Stimulated activated CD4-positive, alpha-beta T cell treated with anti-CD3 and anti-CD28 coated beads, TNF-alpha, amount 100 ng/mL, for 1 hour (primary cell): ENCODE measurements at places on chromosomes 1 and 21.

DNA sequence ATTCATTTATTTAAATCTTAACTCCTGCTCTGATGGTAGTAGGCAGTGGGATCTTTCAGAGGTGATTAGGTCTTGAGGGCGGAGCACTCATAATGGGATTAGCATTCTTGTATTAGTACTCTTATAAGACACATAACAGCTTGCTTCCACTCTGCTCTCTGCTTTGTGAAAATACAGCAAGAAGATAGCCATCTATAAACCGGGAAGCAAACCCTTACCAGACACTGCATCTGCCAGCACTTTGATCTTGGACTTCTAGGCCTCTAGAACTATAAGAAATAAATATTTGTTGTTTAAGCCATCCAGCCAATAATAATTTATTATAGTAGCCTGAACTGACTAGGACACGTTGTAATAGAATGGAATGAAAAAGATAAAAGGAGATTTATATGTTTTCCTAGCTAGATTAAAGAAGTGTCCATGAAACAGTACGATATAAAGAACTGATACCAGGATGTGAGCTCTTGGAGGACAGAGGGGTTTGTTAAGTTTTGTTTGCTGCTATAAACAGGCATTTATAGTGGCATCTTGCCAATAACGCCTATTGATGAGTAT lies 869.9 kb downstream of the MRPL39 start:
- DNase-seq: no peak

DNA sequence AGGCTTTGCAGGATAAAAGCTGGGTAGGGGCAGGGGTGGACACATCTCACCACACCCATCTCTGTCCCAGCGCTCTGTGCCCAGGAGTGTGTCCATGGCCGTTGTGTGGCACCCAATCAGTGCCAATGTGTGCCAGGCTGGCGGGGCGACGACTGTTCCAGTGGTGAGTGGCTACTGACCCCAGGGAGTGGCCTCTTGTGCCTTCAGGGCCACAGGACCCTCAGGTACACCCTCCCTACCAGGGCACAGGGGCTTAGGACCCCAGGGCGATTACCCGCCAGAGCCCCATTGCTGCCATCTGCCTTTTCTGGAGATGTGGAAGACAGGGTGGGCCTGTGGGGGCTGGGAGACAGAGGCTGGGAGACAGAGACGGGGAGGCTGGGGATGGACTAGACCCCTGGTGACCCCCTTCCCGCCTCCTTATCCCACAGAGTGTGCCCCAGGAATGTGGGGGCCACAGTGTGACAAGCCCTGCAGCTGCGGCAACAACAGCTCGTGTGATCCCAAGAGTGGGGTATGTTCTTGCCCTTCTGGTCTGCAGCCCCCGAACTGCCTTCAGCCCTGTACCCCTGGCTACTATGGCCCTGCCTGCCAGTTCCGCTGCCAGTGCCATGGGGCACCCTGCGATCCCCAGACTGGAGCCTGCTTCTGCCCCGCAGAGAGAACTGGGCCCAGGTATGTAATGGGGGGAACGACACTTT lies 12.8 kb downstream of the PEAR1 start:
- no peak for DNase-seq

GRCh38 chr1:226983992-226984364 lies 43.9 kb downstream of the COQ8A start:
- DNase-seq: no peak

DNA sequence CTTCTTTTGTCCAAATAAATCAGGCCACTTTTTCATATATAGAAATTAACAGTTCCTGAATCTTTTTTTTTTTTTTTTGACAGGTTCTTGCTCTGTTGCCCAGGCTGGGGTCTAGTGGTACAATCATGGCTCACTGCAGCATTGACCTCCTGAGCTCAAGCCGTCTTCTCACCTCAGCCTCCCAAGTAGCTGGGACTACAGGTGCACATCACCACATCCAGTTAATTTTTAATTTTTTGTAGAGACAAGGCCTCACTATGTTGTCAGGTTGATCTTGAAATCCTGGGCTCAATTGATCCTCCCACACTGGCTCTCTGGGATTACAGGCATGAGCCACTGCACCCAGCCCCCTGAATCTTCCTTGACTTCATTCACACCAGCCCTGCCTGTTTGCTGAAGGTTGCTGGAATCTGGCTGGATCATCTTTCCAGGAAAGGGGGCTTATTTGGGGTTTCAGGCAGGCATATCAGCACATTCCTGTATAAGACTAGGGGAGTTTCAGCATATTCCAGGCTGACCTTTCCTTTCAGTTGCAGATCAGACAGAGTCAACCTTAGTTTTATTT lies 78.2 kb upstream of the ARHGAP29 start:
- DNase-seq: no peak

GRCh38 chr1:74673351-74674111 lies at the start of gene ERICH3:
Gene ERICH3 (minus strand): TSS chr1:74673792. CDS start chr1:74673519, 273 bp downstream.
- DNase-seq: no peak

GRCh38 chr1:1603671-1604373 lies 3.9 kb upstream of the FNDC10 start:
- DNase-seq: no peak

DNA sequence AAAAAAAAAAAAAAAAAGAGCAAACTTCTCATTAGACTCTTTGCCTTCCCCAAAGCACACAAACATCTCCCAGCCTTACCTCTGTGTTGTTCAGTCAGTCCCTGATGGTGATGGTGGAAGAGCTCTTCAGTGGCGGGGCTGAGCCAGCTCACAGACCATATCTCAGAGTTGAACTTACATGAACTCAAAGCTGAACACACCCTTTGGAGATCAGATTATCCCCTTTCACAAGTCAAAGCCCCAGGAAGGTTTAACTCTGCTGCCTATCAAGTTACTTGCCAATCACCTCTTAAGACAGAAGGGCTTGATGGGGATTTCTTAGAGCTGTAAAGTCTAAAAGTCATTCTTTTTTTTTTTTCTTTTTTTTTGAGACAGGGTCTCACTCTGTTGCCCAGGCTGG lies 55.2 kb upstream of the L1TD1 start:
- no peak for DNase-seq

DNA sequence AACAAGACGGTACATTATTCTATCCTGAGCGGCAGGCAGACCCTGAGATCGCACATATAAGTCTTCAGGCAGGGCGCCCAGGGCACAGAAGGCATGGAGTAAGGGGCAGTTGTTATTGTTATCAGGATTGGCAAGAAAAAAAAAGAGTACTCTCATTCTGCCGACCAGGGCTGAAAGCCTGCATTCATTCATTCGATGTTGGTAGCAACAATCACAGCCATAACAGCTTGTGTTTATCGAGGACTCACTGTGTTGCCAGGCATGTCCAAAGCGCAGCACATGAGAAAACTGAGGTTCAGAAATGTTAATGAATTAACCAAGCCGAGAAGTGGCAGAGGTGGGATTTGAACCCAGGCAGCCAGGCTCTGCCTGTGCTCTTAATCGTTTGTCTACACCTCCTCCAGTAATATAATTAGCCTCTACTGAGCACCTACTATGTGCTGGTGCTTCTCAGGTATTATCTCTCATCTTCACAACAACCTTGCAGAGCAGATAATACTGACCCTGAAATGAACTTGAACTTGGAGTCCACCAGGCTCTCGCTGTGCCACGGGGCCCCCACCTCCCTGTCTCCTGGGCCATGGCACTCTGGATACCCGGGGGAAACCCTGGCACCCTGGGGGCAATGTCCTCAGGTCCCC lies 56.2 kb downstream of the TAS1R2 start:
- no peak for DNase-seq

DNA sequence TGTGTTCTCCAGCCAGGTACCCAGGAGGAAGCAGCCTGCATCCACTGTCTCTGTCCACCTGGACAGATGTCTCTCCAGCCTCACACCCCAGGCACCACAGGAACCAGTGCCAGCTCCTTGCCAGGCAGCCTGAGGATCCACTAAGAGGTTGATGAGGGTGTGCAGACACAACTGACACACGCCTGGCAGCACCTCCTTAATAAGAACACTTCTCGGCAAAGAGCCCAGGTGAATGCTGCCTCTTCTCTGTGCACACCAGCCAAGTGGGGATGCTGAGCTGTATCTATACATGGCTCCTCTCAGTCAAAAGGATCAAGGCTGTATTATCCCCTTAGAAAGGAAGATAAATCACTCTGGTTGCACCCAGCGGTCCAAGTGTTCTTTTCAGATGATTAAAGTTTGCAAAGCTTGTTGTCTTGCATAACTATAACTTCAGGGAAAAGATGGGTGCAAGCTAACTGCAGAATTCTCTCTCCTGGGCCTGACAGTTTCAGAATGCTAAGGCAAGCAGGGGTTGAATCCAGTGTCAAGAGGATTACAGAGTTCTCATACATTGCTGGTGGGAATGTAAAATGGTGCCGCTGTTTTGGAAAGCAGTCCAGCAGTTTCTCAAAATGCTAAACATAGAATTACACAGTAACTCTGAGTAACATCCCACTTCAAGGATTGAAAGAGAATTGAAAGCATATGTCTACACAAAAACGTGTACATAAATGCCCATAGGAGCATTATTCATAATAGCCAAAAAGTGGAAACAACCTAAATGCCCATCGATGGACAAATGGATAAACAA lies 3.7 kb upstream of the CAPN8 start:
- no peak for DNase-seq

DNA sequence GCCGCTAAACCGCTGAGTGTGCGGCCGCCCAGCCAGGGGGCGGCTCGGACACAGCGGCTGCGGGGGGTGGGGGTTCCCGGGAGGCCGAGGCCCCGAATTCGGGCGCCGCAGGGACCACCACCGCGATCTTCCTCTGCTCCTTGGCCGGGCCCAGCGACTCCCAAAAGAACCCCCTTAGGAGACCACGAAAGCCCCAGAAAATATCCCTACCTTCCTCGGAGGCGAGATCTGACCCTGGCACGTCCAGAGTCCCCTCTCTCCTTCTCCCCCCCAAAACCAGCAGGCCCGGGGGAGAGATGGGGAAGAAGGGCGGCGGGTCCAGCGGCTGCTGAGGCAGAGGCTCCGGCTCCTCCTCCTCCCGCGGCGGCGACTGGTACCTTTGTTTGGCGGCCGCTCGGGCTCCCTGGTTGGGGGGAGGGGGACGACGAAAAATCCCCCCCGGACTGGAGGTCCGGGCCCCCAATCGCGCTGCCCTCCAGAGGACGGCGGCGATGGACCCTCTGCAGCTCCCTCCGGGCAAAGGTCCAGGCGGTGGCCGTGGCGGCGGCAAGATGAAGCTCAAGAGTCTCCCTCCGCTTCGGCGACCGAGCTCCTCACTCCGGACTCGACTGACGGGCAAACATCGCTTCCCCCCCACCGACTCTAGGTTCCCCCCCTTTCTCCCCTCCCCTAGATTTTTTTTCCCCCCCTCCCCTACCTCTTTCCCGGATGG lies at the start of gene ARID4B:
ARID4B (minus strand) TSS at position 621 of the 712 bp plus-strand sequence. CDS start 1,260 bp downstream, outside the sequence.
- DNase-seq: no peak

- DNase-seq: no peak
These were observed 446.0 kb downstream of the MATN1 start for GRCh38 chr1:30277415-30277814.

DNA sequence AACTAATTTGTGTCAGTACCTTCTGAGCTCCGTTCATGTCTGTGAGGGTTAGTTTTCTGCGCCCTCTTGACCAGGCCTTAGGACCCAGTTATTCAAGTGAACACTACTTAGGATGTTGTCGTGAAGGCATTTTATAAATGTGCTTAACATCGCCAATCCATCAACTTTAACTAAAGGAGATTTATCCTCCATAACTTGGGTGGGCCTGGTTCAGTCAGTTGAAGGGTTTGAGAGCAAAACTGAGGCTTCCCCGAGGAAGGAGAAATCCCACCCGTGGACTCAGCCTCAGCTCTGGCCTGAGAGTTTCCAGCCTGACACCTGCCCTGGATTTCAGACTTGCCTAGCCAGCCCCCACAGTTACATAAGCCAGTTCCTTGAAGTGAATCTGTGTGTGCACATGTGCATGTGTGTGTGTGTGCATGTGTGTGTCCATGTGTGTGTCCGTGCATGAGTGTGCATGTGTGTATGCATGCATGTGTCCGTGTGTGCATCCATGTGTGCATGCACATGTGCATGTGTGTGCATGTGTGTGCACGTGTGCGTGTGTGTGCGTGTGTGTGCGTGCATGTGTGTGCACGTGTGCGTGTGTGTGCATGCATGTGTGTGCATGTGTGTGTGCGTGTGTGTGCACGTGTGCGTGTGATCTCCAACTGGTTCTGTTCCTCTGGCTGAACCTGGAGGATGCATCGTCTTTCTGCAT lies 62.1 kb upstream of the PDE9A start:
- no peak for DNase-seq

DNA sequence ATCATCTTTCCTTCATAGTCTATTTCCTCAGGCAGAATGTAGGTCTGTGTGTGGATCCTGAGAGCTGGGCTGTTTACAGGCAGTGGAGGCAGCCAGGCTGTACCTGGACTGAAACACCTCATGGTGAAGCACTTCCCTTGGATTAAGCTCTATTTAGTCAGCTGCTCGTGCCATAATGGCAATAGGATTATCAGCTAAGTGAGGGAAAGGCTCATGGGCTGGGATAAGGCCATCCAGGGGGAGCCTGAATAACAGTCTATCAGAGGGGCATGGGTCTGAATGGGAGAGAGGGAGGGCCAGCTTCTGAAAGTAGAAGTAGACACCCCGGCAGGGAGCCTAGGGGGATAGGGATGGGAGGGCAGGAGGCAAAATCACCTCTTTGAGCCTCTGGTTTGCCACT lies 8.3 kb downstream of the RNASEL start:
- DNase-seq: no peak

GRCh38 chr1:109498161-109498801 lies 4.4 kb downstream of the CYB561D1 start:
- DNase-seq: no peak

GRCh38 chr1:197249324-197249723 lies 18.7 kb upstream of the CRB1 start:
- DNase-seq: no peak

GRCh38 chr1:11062965-11063401 lies 3.2 kb upstream of the SRM start:
- no peak for DNase-seq

DNA sequence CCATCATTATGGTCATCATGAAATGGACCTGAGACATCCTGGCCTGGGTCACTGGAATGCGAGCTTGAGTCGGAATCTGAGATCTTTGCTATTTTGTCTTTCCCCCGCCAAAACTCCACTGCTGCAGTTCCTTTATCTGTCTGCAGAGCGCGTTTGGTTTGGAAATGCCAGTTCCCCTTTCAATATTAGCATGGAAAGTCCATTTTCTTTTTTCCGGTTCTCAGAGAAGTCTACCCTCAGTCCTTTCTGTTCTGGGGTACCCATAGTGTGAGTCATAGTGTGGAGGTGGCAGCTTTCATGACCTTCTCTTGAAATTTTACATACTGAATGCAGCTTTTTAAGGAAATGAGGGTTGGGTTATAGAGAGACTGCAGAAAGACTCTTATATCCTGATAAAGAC lies 14.6 kb downstream of the CACNA1E start:
- no peak for DNase-seq

GRCh38 chr1:211630236-211631081 lies 45.0 kb downstream of the NEK2 start:
- no peak for DNase-seq

- DNase-seq: no peak
These were observed 705 bp upstream of the SLC50A1 start for GRCh38 chr1:155134880-155135414.

DNA sequence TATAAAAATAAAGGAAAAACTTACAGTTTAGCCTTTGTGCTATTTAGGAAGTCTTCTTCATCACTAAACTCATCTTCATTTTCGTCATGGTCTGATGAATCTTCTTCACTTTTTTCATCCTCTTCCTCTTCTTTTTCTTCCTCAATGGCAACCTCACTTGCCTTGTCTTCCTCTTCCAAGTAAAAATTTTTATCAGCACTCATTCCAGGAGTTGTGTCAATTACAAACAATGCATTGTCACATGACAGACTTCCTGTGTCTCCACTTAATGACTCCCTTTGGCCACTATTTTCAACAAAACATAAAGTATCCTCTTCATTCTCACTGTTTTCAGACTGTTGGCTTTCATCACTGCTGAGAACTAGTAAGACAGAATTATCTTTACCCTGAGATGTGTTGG lies 2.8 kb downstream of the DNTTIP2 start:
- no peak for DNase-seq
